Stimulated activated CD4-positive, alpha-beta T cell treated with anti-CD3 and anti-CD28 coated beads, Interleukin-1b, Interleukin-23, amount 100 ng/mL, for 1 hour (primary cell): ENCODE measurements at places on chromosomes 3 and 15.

GRCh38 chr15:100704281-100705055 lies 102.1 kb downstream of the ASB7 start:
- DNase-seq = no peak

DNA sequence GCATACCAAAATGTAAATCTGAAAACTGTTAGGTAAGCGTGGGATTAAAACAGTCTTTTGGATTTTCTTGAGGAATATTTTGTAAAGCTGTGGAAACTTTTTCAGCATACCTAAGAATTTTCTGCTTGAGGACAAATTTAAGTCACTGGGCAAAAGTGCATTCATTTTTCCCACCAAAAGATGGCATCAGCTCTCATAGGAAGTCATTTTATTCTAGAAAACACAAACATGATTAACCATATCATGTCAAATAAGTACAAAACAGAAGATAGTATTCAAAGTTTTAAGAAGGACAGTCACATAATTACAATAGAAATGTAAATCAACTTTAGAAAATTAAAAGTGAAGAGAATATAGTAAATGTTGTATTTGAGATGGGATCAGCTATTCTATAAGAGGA lies 63.5 kb downstream of the SLC49A4 start:
- no peak for DNase-seq

- no peak for DNase-seq
These were observed 102.5 kb downstream of the AKAP13 start for GRCh38 chr15:85482894-85483293.

DNA sequence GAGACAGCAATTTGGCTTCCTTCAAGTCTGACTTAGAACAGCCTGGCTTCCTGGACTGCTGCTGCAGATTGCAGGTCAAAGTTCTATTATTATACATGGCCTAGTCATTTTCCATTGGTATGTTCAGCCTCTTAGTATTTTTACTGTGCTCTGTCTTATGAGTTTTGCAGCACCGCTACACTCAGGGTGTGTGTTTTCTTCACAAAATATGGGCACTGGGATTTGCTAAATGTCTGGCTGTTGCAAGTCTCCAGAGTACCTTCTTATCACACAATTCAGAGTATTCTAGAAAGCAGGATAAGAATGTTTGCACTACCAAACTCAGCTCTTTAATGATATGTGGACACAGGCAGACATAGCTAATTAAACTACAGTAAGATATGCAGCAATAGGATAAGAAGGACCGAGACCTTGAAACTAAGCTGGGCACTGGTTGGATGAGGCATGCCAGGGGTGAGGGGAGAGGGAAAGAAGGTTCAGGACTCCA lies 203.0 kb upstream of the PDZRN3 start:
- DNase-seq = no peak

DNA sequence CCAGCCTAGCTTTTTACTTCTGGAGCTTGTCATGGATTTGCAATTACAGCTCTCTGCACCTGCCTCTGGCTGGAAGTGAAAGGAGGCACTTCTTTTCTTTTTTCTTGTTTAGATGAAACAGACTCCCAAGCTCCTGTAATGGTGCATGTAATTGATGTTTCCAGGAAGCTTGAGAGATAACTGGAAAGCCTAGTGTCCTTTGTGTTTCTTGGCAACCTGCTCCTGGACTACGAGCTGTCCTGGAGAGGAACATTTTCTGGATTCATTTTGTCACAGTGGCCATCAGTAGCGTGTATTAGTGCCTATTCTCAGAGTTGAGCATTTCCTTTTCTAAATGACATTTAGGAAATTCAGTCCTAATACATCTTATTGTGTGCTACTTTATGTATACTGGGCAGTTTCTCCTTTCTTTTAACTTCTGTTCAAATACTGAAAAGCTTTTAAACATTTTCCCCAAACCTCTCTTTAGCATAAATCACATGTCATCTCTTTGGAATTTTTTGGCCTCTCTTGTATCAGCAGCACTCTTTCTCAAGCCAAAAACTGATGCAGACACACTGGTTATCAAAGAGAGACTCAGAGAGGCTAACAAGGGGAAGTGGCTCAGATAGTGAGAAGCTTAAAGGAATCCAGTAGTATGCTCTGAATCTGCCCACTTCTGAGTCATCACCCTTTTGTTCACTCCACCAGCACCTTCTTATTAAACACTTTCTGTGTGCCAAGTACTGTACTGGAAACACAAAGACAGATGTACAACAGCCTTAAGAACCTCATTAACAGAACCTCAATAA lies 62.6 kb upstream of the SLC2A2 start:
- no peak for DNase-seq

GRCh38 chr3:122421836-122422235 lies 6.0 kb upstream of the WDR5B start:
- DNase-seq = no peak

- DNase-seq = no peak
These were observed 6.4 kb downstream of the CFAP20DC start for GRCh38 chr3:59043391-59043790.
